LHCN-M2 (cell line): ENCODE measurements at places on chromosomes 12 and 14.

DNA sequence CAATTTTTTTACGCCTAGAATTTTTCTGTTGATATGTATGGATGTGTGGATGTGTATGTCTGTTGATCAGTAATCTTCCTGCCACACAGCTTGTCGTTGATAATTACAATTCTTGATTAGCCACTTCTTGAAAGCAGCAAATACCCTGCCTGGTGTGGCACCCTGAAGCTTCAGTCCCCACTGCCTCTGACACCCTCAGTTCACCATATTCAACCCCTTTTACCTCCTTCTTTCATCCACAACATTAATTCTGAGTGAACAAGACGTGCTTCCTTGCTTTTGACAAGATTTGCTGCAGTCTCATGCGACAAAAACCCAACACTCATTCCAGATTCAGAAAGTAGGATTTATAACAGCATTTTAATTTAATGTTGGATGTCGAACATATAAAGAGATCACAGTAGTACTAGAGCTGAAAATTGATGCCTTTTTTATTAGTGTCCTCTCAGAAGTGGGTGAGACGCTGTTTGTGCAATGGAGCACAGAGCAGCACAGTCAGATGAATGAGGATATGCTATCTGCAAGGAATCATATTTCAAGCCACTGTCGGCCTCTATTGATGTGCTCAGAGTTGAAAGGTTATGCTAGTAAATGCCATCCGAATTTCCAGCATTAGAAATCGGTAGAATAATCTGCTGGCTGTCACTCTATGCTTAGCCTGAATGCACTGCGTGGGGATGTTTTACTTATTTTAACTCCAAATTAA, 383.7 kb downstream of the EGLN3 start:
- no peak for DNase-seq

DNA sequence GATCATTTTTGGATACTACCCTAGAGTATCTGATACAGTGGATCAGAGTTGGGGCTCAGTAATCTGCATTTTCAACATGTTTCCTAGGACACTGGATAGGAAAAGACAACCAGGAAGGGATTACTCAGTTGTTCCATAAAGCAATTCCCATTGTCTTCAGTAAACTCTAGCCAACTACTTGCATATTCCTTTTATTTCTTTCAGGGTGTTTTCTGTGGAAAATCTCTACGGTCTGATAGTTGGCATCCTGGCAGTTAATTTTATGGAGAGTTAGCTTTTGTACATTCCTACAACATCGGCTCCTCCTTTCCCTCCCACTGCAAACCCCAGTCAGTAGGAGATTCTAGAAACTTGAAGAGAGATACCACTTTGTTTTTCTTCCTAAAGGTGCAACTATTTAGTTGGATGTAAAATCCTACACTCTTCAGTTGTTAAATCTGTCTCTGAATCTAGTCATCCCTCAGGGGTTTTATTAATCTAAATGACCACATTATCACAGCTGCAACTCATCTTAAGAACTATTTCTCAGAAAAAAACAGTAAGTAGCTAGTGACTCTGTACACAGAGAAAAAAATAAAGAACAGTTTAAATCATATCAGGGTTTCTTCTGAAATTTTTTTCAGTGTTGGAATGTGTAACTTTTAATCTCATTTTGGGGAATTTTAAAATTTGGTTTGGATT, 103.9 kb downstream of the PDE3A start:
- DNase-seq: no peak

DNA sequence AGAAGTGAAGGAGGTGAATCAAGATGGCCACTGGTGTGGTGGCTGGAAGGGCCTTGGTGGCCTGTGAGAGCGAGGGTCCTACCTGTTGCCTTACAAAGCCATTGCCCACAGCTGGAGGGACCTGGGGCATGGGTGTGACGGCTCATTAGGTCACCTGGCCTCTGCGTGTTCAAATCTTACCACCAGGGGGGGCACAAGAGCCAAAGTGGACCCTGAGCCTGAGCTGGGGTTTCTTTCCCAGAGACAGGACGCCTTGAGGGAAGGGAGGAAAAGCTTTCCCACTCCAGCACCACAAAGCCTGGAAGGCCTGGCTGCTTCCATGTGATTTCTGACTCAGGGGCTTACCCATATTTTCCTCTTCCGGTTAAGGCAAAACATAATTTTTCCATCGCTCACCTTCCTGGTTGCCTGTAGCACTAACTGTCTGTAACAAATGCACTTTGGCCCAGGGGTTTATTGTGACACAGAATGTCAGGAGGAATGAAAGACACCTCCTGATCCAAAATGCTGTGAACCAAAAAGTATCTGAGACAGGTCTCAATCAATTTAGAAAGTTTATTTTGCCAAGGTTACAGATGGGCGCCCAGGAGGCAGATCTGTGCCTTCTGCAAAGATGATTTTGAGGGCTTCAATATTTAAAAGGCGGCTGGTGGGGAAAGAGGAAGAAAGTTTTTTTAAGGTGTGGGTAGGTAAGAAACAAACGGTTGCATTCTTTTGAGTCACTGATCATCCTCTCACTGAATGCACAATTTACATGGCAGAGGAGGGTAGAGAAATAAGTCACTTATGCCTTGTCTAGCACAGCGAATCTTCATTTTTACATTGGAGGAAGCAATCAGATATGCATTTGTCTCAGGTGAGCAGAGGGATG, 4.3 kb upstream of the CD9 start:
- peak; percentile 86 for DNase-seq

DNA sequence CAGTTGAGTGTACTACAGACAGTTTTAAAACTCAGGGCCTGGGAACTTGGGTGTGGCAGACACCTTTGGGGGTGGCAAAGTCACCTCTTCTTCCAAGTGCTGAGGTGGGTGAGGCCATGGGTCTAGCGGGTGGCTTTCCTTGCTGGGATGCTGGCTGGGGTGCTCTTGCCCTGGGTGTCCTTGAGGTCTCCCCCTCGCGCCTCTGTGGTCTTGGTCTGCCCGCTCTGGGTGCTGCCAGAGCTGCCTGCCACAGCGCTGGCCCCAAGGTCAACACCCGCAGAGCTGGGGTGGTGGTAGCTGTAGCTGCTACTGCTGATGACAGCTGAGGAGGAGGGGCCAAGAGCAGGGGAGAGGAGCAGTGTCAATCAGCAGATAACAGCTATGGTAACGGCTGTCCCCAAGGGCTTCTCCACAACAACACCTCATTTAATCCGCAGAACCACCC, 6.8 kb downstream of the KRT74 start:
- DNase-seq: no peak

GRCh38 chr14:73591690-73592449, at the start of gene ACOT4:
TSS of gene ACOT4 (plus strand) at chr14:73591873. CDS start at chr14:73591960, 87 bp downstream.
- no peak for DNase-seq

DNA sequence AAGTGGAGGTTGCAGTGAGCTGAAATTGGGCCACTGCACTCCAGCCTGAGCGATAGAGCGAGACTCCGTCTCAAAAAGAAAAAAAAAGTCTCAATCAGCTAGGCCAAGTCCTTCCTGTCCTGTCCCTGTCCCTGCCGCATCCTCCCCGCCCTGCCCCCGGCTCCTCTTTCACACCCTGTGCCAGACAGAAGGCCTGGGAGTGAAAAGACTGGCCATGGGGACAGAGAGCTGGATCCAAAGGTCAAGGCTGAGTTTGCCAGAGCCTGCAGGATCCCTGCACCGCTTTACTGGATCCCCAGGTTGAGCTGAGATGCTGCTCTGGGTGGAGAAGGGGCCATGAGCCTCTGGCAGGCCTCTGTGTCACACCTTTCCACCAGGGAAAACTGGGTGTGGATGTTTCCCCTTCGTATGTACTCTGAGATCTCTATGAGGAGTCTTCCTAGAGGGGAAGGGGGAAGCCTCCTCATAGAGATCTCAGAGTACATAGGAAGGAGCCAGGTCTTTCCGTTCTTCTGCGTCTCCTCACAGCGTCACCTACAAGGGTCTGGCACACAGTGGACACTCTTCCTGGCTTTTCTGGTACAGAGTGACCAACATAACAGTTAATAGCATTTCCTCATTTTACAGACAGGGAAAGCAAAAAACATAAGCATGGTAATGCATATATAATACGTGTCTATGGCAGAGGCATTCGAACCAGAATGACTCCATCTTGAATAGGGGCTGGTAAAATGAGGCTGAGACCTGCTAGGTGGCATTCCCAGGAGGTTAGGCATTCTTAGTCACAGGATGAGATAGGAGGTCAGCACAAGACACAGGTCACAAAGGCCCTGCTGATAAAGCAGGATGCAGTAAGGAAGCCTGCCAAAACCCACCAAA, 35.1 kb downstream of the NINJ2 start:
- DNase-seq: no peak

DNA sequence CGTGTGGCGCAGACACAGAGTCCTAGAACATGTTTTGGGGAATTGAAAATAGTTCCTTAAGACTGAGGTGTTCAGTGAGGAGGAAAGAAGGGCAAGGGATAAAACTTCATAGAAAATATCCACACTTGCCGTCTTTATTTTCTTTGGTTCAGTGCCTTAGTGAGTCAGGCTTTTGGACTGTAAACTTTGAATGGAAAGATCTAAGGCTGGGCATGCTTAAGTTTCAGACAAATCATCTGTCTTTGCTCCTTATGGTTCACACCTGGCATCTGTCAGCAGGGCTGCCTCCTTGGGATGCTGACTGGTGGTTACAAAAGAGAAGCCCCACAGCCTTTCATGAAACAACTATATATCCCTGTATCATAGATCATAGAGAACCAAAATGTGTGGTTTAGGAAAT, 136.3 kb upstream of the PRICKLE1 start:
- peak; percentile 86 for DNase-seq

DNA sequence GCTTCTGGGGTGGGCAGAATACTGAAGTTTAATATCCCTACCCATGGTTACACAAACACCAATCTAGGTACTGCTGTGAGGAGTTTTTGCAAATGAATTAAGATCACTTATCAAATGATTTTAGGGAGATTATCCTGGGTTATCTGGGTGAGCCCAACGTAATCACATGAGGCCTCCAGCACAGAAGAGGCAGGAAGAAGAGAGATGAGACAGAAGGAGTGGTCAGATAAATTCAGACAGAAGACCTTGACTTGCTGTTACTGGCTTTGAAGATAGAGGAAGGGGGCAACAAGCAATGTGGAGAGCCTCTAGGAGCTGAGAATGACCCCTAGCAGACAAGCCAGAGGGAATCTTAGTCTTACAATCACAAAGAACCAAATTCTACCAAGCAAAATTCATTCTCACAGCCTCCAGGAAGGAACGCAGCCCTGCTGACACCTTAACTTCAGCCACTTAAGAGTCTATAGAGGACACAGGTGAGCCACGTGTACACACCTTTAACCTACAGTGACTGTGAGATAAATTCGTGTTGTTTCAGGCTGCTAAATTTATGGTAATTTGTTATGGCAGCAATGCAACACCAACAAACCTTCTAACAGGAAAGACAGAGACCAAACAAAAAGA, 49.4 kb downstream of the FERMT2 start:
- DNase-seq: no peak

GRCh38 chr14:89534902-89535685, 118.1 kb upstream of the FOXN3 start:
- DNase-seq: peak; percentile 43

- no peak for DNase-seq
These were observed 114.9 kb downstream of the PIWIL1 start for GRCh38 chr12:130452546-130452945.

DNA sequence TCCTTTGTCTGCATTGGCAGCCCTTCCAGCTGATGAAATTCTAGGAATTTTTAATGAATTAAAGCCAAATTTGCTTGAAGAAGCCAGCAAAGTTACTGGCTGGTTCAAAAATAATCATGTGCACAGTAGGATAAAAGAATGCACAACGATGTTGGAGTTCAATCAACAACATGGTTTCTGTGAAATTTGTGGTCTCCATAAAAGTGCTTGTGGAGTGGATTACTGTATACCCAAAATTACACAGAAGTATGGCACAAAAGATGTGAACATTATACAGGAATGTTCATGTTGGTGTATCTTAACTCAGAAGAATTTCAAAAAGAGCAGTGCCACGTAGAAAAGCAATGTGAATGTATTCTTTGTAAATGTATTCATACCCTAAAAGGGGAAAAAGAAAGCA, 105.0 kb upstream of the METAP2 start:
- DNase-seq: no peak

DNA sequence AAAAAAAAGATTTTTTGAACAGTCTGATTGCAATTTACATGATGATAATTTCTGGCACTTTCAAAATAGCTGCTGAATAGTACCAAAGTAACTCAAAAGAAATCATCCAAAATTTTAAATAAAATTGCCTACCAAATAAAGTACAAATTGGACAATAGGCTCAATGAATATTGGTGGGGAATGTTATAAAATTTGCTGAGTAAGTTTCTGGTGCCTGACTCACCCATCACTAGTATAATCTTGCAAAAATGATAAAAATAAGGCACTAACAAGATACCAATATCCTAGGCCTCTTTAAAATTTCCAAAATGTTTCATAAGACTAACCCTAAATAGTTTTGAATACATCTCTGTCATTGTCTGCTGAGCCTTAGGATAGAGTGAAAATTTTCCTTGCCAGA, 145.3 kb upstream of the LRFN5 start:
- DNase-seq: no peak

GRCh38 chr14:49953196-49953595, 60.3 kb downstream of the ARF6 start:
- DNase-seq: no peak

- DNase-seq: no peak
These were observed at the start of gene GNB3 for GRCh38 chr12:6840761-6841515. TSS of gene GNB3 (plus strand) at chr12:6840925. CDS start at chr12:6841288, 363 bp downstream.

DNA sequence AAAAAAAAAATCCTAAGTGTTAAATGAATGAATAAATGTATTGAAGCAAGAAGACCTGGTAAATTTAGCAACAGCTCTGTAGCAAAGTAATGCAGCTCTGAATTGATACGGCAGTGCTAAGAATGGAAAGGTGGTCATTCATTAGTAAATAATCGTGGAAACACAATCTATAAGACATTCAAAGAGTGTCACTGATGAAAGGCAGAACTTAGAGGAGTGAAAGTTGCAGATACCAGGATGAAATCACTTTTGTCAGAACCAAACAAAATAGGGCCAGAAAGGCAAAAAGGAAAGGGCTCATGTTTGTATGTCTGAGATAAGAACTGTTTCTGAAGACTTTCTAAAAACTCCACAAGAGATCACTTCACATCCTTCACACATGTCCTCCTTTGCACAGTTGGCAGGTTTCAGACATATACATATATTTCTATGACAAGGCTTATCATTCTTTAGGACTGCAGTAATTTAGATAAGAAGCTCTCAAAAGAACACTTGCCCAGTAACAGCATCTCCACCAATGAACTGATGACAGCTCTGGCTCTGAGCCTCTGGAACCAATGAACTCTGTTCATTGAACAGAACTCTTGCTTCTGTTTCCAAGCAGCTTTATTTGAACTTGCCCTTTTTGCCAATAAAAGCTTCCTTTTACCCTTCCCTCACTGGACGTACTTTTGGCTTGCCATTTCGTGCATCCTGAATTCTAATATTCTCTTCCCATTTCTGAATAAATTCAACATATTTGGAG, 4.2 kb upstream of the LRR1 start:
- no peak for DNase-seq

GRCh38 chr12:118972982-118973381, 8.4 kb upstream of the SRRM4 start:
- DNase-seq: no peak

- peak; percentile 13 for DNase-seq
These were observed 633 bp downstream of the STX2 start for GRCh38 chr12:130838284-130838950.

DNA sequence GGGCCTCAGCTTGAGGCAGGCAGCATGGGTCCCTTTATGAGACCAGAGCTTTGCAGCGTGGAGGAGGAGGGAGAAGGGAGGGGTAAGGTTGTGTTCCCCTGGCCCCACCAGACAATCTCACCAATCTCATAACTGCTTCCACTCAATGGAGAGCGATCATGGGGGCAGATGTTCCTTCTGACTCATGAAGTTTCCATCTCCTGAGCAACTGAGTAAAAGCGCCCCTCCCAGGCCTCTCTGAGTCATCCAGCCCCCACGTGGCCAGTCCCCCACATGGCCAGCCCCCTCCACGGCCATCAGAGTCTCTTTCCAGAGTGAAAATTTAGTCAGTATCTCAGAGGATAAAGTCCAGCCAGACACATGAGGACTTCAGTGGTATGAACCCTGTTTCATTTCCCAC, 39.2 kb upstream of the PLXNC1 start:
- DNase-seq: peak; percentile 47
